ENCODE measurements at places on chromosomes 1 and 21. TPM values are rescaled to one million over a fixed set of nuclear protein-coding genes. Genes with fewer than 3 reads are reported as not detected.

PRDM15 gene
- total RNA-seq = 4.2 TPM

LCE4A gene
- not detected for total RNA-seq

OLFML3 gene
- total RNA-seq = 3.7 TPM

PPT1 gene
- 70.8 TPM for total RNA-seq

OR10Z1 gene
- not detected for total RNA-seq

NDUFS2 gene
- 81.5 TPM for total RNA-seq

ETV3L gene
- not detected for total RNA-seq

CD247 gene
- not detected for total RNA-seq

CELSR2 gene
- total RNA-seq = 3.8 TPM

LCK gene
- not detected for total RNA-seq

PDE9A gene
- 1.1 TPM for total RNA-seq

ASPM gene
- total RNA-seq = 21.9 TPM

TSACC gene
- total RNA-seq = 1.9 TPM

COL11A1 gene
- total RNA-seq = 3.2 TPM

TMEM54 gene
- total RNA-seq = 42.9 TPM

C1orf116 gene
- 2.6 TPM for total RNA-seq

ATP1A4 gene
- total RNA-seq = not detected

WDR64 gene
- total RNA-seq = not detected

OR2L3 gene
- total RNA-seq = not detected

C1orf53 gene
- 7.7 TPM for total RNA-seq

FAM72D gene
- total RNA-seq = 6.1 TPM

ZBTB8B gene
- total RNA-seq = under 0.01 TPM

LAMC2 gene
- 29.6 TPM for total RNA-seq

RGSL1 gene
- total RNA-seq = not detected

BRINP2 gene
- total RNA-seq = 0.13 TPM

AXDND1 gene
- total RNA-seq = 0.54 TPM

CRYBG2 gene
- 1.6 TPM for total RNA-seq

KIF14 gene
- 13.1 TPM for total RNA-seq

HLX gene
- 5.1 TPM for total RNA-seq

NCMAP gene
- total RNA-seq = 0.03 TPM

SPATA1 gene
- total RNA-seq = 0.88 TPM

ID3 gene
- total RNA-seq = 396 TPM

SMIM1 gene
- total RNA-seq = 1.2 TPM

TFF2 gene
- not detected for total RNA-seq

NPHS2 gene
- not detected for total RNA-seq

KRTAP8-1 gene
- not detected for total RNA-seq

C2CD4D gene
- not detected for total RNA-seq

KANK4 gene
- 0.48 TPM for total RNA-seq

IGSF9 gene
- total RNA-seq = 0.26 TPM

CDC73 gene
- total RNA-seq = 33.6 TPM

CHAF1B gene
- total RNA-seq = 11.1 TPM

All from A549 treated with CpdA at 1 μM for 4 hours (cell line).